Prostate gland (tissue), 2 donors: ENCODE measurements at places on chromosomes 2 and 18.

GRCh38 chr2:219886615-219887014, 259.2 kb downstream of the SLC4A3 start:
- no peaks in the 10 kb centered on the region for H3K4me1 ChIP-seq
- no peak overlapping the region for H3K4me3 ChIP-seq
- DNase-seq: no peak
- no peaks in the 10 kb centered on the region for H3K36me3 ChIP-seq
- no peaks in the 10 kb centered on the region for H3K27me3 ChIP-seq

DNA sequence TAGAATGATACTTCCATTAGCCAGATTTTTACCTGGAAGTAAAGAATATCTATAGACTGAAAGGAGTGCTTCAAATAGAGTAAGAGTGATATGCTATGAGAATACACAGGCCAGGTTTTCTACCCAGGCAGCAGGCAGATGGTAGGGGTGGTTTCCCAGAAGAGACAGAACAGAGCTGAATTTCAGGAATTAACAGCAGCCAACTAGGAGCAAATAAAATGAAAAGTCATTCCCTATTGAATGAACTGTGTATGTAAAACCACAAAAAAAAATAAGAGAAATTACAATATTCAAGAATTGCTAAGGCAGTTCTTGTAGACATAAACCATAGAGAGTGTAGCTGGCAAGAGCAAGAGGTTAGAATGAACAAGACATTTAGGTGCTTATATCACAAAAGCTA, 336.8 kb downstream of the KCNJ3 start:
- H3K36me3 ChIP-seq: no peaks in the 10 kb centered on the region
- DNase-seq: no peak
- H3K27me3 ChIP-seq: no peaks in the 10 kb centered on the region
- no peak overlapping the region for H3K4me3 ChIP-seq

- H3K4me3 ChIP-seq: no peak overlapping the region
- no peaks in the 10 kb centered on the region for H3K36me3 ChIP-seq
- no peak overlapping the region for H3K27ac ChIP-seq
- no peak for DNase-seq
These were observed 128.0 kb downstream of the OLA1 start for GRCh38 chr2:174120346-174120745.

DNA sequence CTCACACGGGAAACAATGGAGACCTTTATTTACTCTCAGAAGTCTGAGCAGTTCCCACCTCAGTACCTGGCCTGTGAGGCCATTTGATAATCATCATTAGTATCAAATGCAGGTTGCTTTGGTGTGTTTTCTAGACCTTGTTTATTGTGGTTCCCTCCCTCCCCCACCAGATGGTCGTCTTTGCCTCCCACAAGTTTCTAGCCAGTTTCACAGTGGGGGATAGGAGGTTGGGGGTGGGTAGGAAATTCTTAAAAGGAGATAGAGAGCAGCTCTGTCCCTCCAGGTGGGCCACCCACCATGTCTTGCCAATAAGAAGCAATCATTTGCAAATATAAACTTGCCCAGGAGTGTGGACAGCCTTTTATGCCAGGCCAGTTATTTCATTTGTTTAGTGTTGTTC, 31.3 kb downstream of the SETBP1 start:
- no peaks in the 10 kb centered on the region for H3K36me3 ChIP-seq
- DNase-seq: no peak
- H3K27ac ChIP-seq: no peak overlapping the region
- H3K4me1 ChIP-seq: peaks cover 11% of the 10 kb centered on the region
- no peak overlapping the region for H3K4me3 ChIP-seq
- no peaks in the 10 kb centered on the region for H3K27me3 ChIP-seq

GRCh38 chr18:13606604-13607254, 119.6 kb downstream of the FAM210A start:
- no peaks in the 10 kb centered on the region for H3K27me3 ChIP-seq
- H3K4me1 ChIP-seq: no peaks in the 10 kb centered on the region
- no peaks in the 10 kb centered on the region for H3K36me3 ChIP-seq
- no peak for DNase-seq
- H3K4me3 ChIP-seq: no peak overlapping the region
- H3K27ac ChIP-seq: no peak overlapping the region

- H3K27me3 ChIP-seq: no peaks in the 10 kb centered on the region
- H3K36me3 ChIP-seq: no peaks in the 10 kb centered on the region
- no peak for DNase-seq
- H3K27ac ChIP-seq: no peak overlapping the region
These were observed 133.5 kb downstream of the RPIA start for GRCh38 chr2:88824951-88825350.

GRCh38 chr2:199388728-199389268, 68.9 kb downstream of the SATB2 start:
- H3K4me1 ChIP-seq: no peaks in the 10 kb centered on the region
- no peak overlapping the region for H3K4me3 ChIP-seq

DNA sequence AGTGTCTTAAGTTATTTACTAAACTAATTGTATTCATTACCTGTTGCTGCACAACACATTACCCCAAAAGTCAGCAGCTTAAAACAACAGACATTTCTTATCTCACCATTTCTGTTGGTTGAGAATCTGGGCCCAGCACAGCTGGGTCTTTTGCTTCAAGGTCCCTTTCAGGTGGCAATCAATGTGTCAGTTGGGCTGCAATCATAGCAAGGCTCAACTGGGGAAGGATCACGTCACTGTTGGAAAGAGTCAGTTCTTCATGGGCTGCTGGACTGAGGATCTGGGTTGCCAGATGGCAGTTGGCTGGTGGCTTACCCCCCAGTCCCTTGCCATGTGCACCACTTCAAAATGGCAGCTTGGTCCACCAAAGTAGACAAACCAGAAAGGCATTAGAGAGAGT, 261.2 kb downstream of the SUCLG1 start:
- no peaks in the 10 kb centered on the region for H3K36me3 ChIP-seq
- no peak overlapping the region for H3K4me3 ChIP-seq

GRCh38 chr18:24089076-24089475, 49.8 kb upstream of the CABYR start:
- H3K4me1 ChIP-seq: no peaks in the 10 kb centered on the region
- H3K36me3 ChIP-seq: no peaks in the 10 kb centered on the region
- H3K4me3 ChIP-seq: no peak overlapping the region
- no peak for DNase-seq

GRCh38 chr2:235848055-235848454, 320.1 kb downstream of the GBX2 start:
- no peaks in the 10 kb centered on the region for H3K36me3 ChIP-seq
- no peaks in the 10 kb centered on the region for H3K4me1 ChIP-seq
- DNase-seq: no peak
- no peak overlapping the region for H3K27ac ChIP-seq
- H3K4me3 ChIP-seq: no peak overlapping the region

DNA sequence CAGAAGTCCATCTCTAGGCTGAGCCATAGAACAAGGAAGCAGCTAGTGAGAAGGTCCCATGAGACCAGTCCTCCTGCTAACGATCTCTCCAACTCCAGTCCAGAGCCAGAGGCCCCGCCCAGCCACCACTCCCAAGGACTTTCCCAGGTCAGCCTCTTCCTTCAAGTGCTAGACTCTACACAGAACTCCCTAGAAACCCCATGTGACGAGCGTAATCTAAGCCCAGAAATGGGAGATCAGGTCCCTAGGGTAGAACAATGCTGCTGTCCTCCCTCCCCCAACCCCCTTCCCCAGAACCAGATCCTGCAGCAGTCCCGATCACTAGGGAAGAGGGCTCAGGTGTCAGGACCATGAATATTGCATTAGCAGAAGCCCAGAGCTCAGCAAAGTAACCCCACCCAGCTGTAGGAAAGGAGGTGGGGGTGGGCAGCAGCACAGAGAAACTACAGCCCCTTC, 6.9 kb downstream of the DCTN1 start:
- no peaks in the 10 kb centered on the region for H3K4me1 ChIP-seq

DNA sequence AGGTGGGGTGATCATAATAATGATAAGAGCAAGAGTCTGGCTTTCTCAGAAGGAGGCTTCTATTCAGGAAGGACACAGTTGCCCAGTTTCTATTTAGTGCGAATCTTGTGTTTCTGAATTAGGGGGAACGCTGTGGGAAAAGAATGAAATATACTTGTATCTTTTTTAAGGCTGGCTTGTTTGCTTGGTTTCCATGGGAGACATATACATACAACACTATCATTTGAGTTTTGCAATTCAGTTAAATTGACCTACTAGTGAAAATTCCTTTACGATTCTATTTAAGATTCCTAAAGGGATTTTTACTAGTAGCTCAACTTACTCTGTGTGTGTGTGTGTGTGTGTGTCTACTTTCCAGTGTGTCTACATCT, 24.7 kb upstream of the ANKRD62 start:
- H3K4me1 ChIP-seq: no peaks in the 10 kb centered on the region
- H3K36me3 ChIP-seq: no peaks in the 10 kb centered on the region
- no peak for DNase-seq
- H3K27ac ChIP-seq: no peak overlapping the region

DNA sequence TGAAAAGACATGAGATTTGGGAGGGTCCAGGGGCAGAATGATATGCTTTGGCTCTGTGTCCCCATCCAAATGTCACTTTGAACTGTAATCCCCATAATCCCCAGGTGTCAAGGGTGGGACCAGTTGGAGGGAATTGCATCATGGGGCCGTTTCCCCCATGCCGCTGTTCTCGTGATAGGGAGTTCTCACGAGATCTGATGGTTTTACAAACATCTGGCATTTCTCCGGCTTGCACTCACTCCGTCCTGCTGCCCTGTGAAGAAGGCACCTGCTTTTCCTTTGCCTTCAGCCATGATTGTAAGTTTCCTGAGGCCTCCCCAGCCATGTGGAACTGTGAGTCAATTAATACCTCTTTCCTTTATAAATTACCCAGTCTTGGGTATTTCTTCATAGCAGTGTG, 51.4 kb downstream of the LPIN1 start:
- no peak overlapping the region for H3K4me3 ChIP-seq
- H3K27ac ChIP-seq: no peak overlapping the region
- DNase-seq: no peak

- no peak overlapping the region for H3K27ac ChIP-seq
- no peak overlapping the region for H3K4me3 ChIP-seq
- no peaks in the 10 kb centered on the region for H3K4me1 ChIP-seq
- H3K36me3 ChIP-seq: no peaks in the 10 kb centered on the region
- no peak for DNase-seq
These were observed 182.5 kb upstream of the HDAC4 start for GRCh38 chr2:239583171-239583878.

DNA sequence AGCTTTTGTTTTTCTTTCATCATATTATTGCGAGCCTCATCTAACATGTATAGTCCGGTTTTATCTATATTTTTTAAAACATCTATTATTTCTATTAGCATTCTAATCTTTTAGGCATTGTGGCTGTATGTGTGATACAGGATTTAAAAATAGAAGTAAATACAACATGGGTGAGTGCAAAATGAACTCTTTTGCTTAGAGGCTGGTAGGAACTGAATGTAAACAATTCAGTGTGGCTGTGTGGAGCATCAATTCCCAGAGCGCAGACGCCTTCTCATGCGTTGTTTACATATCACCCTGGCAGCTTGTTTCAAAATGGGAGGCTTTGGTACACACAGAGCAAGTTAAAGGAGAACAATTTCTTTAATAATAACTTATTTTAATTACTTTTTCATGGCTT, 836 bp downstream of the DTNA start:
- no peaks in the 10 kb centered on the region for H3K36me3 ChIP-seq
- H3K27me3 ChIP-seq: no peaks in the 10 kb centered on the region
- H3K4me3 ChIP-seq: no peak overlapping the region
- H3K27ac ChIP-seq: no peak overlapping the region
- DNase-seq: no peak

DNA sequence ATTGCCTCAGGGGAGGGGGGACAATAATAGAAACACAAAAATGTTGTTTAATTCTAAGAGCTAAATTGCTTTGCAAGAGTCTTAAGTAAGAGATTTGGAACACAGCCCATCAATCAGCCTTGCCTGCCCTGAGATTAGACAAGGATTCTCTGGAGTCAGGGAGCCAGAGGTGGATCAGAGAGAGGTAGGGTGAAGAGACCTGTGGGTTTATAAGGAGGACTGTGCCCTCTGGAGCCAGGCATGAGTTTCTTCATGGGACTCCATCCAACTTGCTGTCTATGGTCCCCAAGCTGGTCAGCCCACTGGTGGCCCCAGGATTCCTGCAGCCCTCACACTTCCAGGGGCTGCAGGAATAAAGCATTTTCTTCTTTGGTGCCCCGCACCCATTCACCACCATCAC, 139.3 kb downstream of the ALK start:
- H3K4me1 ChIP-seq: no peaks in the 10 kb centered on the region
- no peak overlapping the region for H3K27ac ChIP-seq
- no peak for DNase-seq
- no peak overlapping the region for H3K4me3 ChIP-seq

DNA sequence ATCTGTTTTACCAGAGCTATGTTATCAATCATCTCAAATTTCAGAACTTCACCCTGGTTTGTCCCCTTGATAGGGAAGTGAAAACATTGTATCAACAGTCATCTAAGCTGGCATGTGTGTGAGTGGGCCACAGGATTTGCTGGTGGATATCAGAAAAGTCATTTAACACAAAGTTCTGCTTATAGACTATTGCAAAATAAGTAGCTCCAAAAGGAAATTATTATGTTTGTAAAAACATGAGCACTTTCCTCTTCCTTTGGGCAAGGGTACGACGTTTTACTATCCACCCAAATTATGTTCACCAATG, 20.7 kb upstream of the COPS8 start:
- no peaks in the 10 kb centered on the region for H3K36me3 ChIP-seq
- H3K27me3 ChIP-seq: no peaks in the 10 kb centered on the region
- no peak overlapping the region for H3K4me3 ChIP-seq
- no peaks in the 10 kb centered on the region for H3K4me1 ChIP-seq
- no peak overlapping the region for H3K27ac ChIP-seq

- no peak overlapping the region for H3K27ac ChIP-seq
- H3K4me1 ChIP-seq: no peaks in the 10 kb centered on the region
- no peak overlapping the region for H3K4me3 ChIP-seq
- H3K36me3 ChIP-seq: no peaks in the 10 kb centered on the region
- H3K27me3 ChIP-seq: no peaks in the 10 kb centered on the region
These were observed 960 bp upstream of the APOB start for GRCh38 chr2:21044694-21045371.

- H3K27me3 ChIP-seq: no peaks in the 10 kb centered on the region
- no peaks in the 10 kb centered on the region for H3K4me1 ChIP-seq
- no peak overlapping the region for H3K4me3 ChIP-seq
- no peaks in the 10 kb centered on the region for H3K36me3 ChIP-seq
- H3K27ac ChIP-seq: no peak overlapping the region
- DNase-seq: no peak
These were observed 25.1 kb downstream of the BAZ2B start for GRCh38 chr2:159591221-159591620.

DNA sequence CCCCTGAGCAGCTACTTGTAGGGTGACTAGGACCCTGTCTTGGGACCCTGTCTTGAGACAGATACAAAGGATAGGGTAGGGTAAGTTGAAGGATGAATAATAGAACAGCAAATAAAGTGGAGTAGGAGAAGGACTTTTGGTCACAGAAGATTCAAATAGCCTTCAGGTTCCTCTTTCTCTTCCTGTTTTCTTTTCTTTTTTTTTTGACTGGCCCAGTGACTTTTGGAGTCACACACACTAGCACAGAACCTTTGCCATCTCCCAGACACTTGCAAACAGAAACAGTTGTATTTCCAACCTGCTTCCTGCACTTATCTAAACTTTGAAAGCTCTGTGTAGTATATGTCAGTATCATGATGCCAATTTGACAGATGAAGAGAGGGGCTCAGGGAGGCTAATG, 108.2 kb downstream of the TDRD15 start:
- no peak overlapping the region for H3K4me3 ChIP-seq
- H3K4me1 ChIP-seq: no peaks in the 10 kb centered on the region
- H3K36me3 ChIP-seq: no peaks in the 10 kb centered on the region
- no peak for DNase-seq
- H3K27me3 ChIP-seq: no peaks in the 10 kb centered on the region

- no peaks in the 10 kb centered on the region for H3K36me3 ChIP-seq
- no peaks in the 10 kb centered on the region for H3K4me1 ChIP-seq
- H3K27me3 ChIP-seq: no peaks in the 10 kb centered on the region
- no peak overlapping the region for H3K4me3 ChIP-seq
These were observed 146.2 kb upstream of the ITGA4 start for GRCh38 chr2:181310967-181311366.
